ENCODE measurements at places on chromosomes 5 and 9.

- DNase-seq, result no peak
These were observed 26.2 kb downstream of the GRIA1 start for GRCh38 chr5:153516504-153517240.

GRCh38 chr5:118548761-118549720 lies 439.3 kb downstream of the DTWD2 start:
- DNase-seq, result peak; percentile 93

GRCh38 chr5:170293273-170293672 lies 4.3 kb downstream of the LCP2 start:
- no peak for DNase-seq

- DNase-seq, result no peak
These were observed 7.8 kb downstream of the FBXW5 start for GRCh38 chr9:136936645-136937170.

DNA sequence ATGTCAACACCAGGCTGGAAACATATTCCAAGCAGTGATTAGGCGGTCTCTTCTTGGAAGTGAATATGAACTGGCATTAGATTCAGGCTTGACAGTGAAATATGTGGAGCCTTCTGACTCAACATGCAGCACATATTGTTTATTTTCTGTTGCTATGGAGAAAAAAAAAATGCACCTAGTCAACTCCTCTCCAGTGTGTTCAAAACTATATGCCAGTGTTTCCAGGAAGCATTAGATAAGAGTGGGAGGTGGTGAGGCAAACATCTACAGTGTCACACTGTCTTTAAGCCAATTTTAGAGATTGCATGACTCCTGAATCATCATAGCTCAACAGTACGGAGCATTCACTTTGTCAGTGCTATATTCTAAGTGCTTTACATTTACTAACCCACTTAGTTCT lies 117.9 kb downstream of the HCN1 start:
- no peak for DNase-seq

- DNase-seq, result no peak
These were observed 6.8 kb downstream of the SLC24A2 start for GRCh38 chr9:19782005-19782404.

GRCh38 chr5:89546657-89547056 lies 663.7 kb upstream of the MEF2C start:
- no peak for DNase-seq

- DNase-seq, result peak; percentile 33
These were observed 5.3 kb downstream of the SLC36A3 start for GRCh38 chr5:151298063-151298855.

DNA sequence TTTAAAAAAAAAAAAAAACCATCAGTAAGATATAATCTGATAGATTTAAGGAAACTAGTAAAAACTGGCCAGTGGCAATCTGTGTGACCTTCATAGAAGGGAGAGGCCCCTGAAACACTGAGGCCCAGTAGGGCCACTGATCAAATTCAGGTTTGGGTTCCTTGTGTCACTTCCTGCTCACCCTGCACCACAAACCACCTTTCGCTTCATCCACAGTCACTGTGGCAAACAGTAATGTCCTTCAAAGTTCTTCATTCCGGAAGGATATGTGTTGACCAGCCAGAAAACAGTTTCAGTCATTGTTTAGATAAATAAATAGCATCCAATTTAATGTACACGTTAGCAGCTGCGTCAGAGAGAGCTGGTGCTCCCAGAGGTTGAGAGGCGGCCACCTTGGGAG lies 222.1 kb downstream of the CFAP90 start:
- no peak for DNase-seq

- DNase-seq, result no peak
These were observed 57.6 kb downstream of the SPOCK1 start for GRCh38 chr5:137441476-137441875.

DNA sequence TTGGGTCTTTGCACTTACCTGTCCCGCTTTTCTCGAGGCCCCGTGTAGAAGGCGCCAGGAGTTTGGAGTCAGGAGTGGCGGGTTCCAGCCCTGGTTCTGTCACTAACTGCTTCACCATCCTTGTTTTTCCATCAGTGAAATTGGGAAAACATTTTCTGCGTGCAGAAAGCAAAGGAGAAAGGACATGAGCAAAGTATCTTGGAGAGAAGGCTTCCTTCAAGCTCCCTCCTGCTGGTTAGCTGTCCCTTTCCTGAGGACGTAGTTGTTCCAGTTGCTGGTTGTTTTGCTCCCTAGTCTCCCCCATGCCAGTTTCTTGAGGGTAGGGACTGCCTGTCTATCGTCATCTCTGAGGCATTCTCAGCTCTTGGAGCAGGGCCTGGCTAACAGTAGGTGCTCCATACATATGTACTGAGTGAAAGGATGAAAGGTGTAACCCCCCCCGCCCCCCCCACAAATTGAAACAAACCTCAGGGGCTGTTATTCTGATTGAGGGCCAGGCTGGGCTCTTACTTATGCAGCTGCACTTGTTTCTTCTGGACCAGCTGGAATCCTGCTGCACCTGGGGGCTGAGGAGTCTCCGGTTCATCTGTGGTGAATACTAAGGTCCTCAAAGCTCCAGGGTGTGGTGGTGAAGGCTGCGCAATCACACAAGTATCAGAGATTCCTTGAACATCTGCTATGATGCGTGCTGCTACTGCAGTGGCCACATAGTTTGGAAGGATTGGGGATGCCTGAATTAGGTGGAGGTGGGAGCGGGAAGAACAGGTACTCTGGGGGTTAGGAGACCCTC lies 1.0 kb downstream of the SMIM3 start:
- peak; percentile 70 for DNase-seq

DNA sequence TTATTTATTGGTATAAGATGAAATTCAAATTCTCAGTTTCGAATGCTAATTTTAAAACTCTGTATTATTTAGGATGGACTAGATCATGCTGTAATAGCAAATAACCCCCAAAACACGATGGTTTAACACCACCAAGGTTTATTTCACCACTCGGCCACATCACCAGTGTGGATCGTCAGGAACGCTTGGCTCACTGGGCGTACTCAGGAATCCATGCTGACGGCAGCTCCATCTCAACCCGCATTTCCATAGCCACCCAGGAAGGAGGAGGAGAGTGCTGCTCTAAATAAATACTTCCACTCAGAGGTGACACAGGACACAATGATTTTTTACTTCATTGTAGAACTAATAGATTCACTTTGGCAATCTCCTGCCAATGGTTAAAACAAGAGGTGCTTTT lies 347.4 kb downstream of the SH3GL2 start:
- DNase-seq, result no peak
